Activated effector memory CD4-positive, alpha-beta T cell treated with Interleukin-2 at 50 U/mL for 16 hours (primary cell): ENCODE measurements at places on chromosomes 5 and 9.

- peak; percentile 79 for DNase-seq
These were observed 75.0 kb downstream of the STK10 start for GRCh38 chr5:172113036-172113435.

- DNase-seq, result no peak
These were observed 99.9 kb downstream of the FAM174A start for GRCh38 chr5:100634937-100635534.

DNA sequence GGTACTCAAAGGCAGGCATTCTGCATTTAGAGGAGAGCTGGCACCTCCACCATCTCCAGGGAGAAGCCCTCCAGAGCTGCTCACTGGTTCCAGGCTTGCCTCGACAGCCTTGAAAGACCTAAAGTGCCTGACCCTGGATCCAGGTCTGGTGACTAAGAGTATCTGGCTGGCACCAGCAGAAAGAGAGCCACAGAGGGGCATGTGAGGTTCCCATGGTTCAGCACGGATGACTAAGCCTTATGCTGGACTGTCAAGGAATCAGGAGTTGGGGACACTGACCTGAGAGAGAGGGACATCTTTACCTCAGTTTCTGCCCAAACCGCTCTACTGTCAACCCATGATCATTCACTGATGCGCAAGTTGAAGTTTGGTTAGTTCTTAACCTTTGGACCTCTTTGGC lies 3.0 kb downstream of the ACTL7A start:
- DNase-seq, result no peak

DNA sequence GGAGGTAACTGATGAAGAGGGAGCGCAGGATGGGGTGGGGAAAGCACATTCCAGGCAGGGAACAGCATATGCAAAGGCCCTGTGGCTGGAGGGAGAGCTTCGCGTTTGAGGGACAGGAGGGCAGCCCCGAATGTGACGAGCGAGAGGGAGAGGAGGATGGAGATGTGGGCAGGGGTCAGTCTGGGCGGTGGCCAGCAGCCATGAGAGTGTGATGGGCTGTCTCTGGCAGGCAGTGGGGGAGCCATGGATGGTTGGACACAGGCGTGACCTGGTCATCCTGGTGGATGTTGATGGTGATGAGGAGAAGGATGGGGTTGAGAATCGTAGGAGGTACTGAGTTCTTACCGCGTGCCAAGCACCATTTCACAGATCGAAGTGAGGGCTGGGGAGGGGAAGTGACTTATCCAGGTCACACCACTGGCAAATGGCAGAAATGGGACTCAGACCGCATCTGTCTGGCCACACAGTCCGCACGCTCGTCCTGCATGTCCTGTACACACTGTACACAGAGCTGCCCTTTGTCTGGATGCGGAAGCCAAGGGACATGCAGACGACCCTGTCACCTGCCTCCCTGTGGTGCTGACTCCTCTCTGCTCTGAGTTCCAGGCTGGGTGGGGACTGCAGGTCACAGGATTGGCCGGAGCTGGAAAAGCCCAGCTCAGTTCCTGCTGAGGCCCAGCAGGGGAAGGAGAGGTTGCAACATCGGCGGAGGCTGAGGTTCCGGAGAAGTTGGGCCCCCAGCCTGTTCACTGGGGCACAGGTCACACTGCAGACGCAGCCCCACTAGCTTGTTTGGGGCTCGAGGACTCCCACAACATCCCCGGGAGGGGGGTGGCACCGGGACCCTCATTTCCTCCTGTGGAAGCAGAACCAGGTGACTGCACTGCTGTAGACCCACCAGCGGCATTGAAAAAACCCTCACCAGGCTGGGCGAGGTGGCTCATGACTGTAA lies 165.6 kb upstream of the IER5L start:
- DNase-seq, result no peak

DNA sequence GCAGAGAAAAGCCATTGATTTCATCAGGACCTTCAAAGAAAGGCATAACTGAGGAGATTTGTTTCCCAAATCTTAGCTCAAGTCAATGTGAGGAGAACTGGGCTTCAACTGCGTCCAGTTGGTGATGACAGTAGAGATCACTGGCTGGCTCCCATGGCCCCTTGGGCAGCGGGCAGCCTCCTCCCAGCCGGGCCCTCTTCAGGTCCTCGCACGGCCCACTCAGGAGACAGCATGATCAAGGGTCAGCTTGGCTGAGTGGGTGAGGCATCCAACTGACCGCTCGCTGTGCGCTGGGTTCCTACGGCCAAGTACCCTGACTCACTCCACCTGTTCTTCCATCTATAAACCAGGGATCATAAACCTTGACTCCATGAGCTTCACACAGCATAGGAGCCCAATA lies 274.0 kb downstream of the NSG2 start:
- DNase-seq, result no peak

DNA sequence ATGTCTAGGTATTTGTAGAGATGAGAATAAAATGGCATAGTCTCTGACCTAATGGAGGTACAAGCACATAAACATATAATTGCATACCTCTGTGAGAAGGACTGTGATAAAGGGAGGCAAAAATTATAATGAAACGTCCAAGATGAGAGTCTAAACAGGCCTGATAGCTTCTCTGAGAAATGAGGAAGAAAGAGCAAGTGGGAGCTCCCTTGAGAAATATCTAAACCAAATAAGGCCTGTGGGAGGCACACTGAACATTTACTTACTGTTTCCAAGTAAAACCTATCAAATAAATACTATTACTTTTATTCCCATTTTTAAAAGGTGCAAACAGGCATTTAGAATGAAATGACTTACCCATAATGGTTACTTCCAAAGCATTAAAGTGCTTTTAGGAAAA lies 125.6 kb upstream of the PAPPA start:
- no peak for DNase-seq

GRCh38 chr5:73392775-73393174 lies 55.8 kb downstream of the FOXD1 start:
- no peak for DNase-seq
